NCI-H1436 treated with DMSO at 0.1 percent for 48 hours (cell line): ENCODE measurements at places on chromosomes 4 and X.

GRCh38 chrX:139538907-139539790 lies 8.6 kb downstream of the F9 start:
- no peak for DNase-seq

DNA sequence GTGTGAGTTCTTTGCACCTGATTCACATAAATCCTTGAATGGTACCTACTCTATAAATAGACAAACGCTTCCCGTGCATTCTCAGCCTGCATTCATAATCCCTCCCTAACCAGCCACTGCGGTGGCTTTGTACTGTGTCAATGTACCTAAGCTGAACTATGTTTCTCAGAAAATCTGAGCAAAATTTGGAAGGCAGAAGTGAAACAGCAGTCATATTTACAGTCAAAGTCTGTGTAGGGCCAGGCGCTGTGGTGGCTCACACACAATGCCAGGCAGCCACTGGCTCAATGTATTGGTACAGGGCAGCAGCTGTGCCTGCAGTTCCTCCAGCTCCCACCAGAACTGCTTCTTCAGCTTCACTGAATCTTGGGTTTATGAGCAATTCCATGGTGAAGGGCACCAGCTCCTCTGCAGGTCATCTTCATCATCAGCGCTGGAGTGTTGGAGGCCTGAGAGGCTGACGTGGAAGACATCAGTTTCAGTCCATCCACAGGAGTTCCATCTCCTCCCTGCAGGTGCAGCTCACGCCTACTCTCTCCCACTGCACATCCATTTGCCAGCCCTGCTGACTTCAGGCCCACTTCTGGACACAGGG lies 32.3 kb upstream of the IRF2 start:
- no peak for DNase-seq

DNA sequence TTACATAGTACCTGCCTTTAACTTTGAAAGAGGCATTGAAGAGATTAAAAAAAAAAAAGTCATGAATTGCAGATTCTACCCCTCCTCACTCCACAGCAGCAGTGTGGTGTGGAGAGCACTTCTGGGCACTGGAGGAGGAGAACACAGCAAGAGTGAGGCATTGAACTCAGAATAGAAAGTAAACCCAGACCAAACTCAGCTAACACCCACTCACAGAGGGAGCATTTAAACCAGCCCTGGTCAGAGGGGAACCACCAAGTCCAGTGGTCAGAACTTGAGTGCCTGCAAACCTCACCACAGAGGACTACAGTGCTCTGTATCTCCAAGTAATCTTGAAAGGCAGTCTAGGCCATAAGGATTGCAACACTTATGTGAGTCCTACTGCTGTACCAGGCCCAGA lies 15.6 kb upstream of the UGT2A1 start:
- no peak for DNase-seq

DNA sequence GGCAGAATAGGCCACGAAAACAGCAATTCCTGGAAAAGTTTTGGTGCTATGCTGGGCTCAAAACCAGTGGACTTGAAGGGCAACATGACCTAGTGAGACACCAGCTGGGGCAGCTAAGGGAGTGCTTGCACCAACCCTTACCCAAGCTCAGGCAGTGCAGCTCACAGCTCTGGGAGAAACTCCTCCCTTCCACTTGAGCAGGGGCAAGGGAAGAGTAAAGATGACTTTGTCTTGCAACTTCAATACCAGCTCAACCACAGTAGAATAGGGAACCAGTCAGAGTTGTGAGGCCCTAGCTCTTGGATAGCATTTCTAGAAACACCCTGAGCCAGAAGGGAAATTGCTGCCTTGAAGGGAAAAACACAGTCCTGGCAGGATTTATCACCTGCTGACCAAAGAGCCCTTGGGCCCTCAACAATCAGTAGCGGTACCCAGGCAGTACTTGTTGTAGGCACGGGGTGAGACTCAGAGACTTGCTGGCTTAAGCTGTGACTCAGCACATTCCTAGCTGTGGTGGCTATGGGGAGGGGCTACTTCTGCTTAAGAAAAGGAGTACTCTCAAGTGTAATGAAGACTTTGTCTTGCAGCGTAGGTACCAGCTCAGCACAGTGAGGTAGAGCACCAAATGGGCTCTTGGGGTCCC lies 19.7 kb upstream of the ABCG2 start:
- DNase-seq, result no peak

DNA sequence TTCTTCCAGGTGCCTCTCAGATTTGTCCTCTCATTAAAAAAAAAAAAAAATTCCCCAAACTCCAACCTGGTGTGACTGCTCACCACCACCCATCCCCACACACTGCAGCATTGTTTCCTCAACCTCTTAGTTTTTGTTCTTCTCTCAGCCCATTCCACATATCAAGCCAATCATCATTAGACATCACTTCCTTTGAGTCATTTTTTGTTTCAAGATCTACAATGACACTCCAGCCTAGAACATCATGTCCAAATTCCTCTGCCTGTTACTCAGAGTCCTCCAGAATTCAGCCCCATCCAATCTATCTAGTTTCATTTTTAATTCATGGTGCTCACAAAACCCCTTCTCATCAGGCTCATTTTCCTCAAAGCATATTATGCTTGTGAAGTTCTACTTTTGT lies 262.5 kb upstream of the TEX13A start:
- no peak for DNase-seq

- DNase-seq, result no peak
These were observed 216.6 kb downstream of the DCTD start for GRCh38 chr4:182700362-182701160.

- no peak for DNase-seq
These were observed 69.2 kb downstream of the KIT start for GRCh38 chr4:54726907-54727306.

DNA sequence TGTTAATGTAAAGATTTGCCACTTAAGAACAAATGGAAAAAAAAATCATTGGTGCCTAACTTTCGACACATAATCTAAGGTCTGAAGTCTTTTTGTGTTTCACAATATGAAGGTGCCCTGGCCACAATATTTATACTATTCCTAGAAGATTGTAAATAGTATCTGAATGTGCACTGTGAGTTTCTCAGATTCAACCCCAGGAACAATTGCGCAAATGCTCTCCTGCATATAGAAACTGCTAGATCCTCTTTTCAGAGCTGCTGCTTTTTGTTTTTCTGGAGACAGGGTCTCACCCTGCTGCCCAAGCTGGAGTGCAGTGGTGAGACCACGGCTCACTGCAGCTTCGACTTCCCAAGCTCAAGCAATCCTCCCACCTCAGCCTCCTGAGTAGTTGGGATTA lies 480.1 kb upstream of the FTHL17 start:
- DNase-seq, result no peak

DNA sequence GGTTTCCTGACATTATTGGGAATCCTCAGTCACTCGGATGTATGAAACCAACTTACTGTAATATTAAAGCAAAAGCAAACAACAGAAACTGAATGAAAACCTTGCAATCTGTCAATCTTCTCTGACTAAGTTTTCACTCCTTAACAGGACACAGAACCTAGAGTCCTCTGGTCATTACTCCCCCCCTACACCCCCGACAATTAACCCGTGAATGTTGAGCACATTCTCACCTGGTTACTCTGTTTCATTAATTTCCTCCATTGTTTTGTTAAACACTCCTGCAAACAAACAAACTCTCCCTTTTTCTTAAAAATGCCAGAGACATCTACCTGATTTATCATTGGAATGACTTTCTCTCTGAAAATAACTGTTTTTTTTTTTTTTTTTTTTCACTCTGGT lies 469.0 kb upstream of the PRKX start:
- no peak for DNase-seq

GRCh38 chr4:189187531-189188052 lies 753.1 kb upstream of the FRG1 start:
- no peak for DNase-seq

DNA sequence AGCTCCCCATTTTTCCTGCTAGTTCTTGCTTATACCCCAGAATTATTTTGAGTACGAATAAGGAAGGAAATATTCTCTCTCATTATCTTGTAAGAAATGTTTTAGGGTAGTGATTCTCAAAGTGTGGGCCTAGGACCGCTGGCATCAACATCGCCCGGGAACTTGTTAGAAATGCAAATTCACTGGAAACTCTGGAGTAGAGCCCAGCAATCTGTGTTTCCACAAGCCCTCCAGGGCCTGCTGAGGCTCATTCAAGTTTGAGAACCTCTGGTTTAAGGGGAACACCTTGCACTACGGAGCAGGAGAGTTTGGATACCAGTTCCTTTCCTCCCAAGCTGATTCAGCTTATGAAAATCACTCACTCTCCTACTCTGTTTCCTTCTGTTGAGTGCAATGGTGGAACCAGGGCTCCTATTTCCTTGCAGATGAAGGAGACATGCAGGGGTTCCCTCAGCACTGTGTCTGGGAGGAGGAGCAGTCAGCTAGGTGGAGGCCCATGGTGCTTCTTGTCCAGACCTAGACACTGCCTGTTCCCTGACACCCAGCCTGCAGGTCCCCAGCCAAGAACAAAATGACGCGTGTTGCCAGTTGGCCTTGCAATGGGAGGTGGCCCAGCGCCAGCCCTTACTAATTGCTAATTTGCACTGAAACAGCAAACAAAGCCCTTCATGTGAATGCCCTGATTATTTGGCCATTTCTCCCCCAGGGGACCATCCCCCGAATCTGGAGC lies 68.5 kb downstream of the CYTL1 start:
- no peak for DNase-seq

DNA sequence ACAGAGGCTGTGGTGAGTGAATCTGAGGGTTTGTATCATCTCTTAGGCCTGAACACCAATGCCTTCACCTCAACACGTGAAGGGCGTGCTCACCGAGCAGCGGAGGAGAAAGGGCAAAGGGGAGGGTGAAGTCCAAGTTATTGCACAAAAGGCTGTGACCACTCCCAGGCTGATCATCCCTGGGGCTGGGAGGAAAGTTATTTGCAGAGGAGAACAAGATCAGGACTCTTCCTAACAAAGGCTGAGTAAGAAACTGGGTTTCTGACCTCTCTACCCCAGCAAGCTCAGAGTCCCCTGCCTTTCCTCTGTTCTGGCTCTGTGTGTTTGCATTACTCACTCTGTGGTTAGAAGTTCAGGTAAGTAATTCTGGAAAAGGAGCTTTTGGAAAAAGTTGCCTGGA lies 366.3 kb upstream of the CXorf51A start:
- DNase-seq, result no peak

DNA sequence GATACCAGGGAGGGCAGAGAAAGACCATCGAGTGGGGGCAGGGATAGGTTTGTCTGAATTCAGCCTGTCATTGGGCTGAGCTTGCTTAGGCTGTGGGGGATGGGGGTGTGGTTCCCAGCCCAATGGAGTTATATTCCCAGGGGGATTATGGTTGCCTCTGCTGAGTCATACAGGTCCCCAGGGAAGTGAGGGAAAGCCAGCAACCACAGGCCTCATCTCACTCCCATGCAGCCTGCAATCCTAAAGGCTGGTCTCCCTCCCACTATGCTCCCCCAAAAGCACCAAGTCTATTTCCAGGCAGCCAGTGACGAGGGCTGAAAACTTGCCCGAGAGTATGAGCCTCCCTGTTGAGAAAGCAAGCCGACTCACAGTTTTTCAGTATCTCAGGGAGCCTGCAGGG lies 39.3 kb downstream of the AFM start:
- DNase-seq, result peak; percentile 90

DNA sequence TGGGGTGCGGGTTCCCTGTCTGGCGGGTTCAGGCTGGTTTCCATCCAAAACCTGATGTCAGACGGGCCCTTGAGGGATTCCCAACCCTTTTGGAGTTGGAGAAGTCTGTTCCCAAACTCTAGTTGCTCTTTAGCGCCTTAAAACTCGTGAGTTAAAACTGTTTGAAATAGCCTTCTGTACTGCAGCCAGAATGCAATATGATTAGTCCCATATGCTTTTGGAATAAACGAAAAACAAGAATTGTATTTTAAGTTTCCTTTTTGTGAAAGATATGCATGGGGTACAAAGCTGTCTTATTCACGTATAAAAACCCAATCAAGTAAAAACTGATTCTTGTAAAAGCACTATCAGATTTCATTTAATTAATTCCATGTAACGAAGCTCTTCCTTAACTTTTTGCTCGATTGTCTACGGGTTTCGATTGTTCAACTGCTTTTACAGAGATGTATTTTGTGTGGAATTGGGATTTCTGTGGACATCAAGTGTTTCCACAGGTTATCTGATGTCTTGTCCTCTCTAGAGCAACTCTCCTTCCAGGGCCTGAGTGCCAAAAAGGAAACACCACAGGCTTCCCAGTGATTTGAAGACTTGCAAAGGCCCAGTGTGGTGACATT lies 49.5 kb downstream of the CLDN34 start:
- no peak for DNase-seq

- no peak for DNase-seq
These were observed 77.5 kb downstream of the RLIM start for GRCh38 chrX:74536832-74537371.

DNA sequence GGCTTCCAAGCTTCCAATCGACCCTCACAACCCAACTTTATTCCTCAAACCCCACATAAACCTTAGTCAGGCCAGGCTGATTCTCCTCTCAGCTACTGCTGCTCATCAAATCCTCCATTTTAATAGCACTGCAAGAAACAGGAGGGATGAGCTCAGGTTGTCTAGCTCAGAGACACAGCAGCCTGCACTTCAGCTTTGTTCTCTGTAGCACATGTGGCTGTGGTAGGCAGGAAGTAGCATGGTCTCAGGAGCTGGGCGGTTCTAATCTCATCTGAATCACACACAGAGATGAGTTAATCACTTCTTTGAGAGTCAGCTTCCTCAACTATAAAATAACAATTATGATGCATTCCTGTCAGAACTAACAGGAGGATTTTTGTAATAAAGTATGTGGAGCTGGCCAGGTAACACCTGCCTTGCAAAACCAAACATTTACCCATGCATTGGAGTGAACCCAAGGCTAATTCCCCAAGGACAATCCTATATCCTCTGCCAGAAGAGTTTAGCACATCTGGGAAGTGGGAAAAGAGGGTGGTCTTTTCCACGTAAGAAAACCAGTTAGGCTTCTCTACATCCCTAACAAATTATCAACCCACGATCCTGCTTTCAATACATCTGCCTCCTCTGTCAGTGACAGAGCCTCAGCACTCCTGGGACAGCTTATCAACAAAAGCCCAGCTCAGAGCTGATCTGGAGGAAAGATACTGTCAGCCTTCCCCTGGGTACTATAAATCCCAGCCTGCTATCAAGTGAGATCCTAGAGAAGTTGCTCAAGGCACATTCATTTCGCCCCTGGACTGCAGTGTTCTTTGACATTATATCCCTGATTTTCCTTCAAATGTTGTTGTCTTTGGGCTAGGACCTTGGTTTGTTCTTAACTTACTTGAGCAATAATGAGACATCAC lies 32.8 kb downstream of the ELOVL6 start:
- DNase-seq, result peak; percentile 21

GRCh38 chrX:129875669-129876068 lies 30.3 kb upstream of the UTP14A start:
- DNase-seq, result no peak

DNA sequence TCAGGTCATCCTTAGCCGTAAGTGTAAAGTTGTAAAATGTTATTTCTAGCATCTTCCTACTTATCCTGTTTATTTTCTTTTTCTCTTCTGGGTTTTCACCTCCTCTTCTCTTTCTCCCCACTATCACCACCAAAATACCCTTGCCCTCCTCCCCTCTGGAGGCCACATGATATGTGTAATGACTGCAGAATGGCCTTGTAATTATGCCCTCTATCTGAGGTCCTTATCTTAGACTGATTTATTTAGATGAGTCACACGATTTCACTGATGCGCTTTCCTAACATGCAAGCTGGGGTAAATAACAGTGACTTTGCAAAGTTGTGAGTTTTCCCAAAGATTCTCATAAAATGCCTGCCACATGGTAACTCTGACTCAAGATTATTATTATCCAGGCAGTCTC lies 231.8 kb upstream of the GPRIN3 start:
- no peak for DNase-seq
